ENCODE measurements at places on chromosomes 5 and 9.

- DNase-seq: no peak
Observed at GRCh38 chr9:19137282-19137681, 10.0 kb upstream of the PLIN2 start.

DNA sequence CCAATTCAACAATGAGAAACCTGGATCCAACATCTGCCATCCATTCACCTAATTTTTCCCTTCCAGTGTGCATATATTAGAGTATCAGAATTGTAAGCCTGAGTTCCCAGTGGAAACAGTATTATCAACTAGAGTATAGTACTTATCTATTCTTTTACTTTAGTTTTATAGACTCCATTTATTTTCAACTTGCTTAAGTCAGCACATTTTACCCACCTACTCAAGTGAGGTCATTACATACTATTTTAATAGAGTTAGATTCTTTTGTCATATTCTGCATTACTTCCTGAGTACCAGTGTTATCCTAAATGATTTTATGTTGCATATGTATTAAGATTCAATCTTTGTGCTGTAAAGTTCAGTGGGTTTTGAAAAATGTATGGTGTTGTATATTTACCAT lies 1393.3 kb downstream of the MAT2B start:
- DNase-seq: no peak

DNA sequence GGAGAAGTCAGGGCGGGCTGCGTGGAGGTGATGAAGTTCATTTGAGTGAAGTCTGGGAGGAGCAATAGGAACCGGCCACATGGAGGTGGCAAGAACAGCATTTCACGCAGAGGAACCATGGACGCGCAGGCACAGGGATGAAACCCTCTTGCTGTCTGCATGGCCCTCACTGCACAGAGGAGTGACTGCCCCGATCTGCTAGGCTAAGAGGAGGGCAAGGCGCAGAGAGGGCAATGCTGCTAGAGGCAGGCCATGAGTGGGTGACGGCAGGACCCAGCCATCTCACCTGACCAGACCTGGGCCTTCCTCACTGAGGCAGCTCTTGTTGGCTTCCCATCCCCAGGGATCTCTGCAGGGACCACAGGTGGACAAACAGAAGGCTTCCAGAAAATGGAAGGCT lies 90.3 kb downstream of the BARX1 start:
- DNase-seq: no peak

GRCh38 chr5:141476132-141476911 lies 556 bp downstream of the PCDHGC3 start:
- DNase-seq: peak; percentile 78

GRCh38 chr5:58918021-58918729 lies 335.3 kb downstream of the RAB3C start:
- no peak for DNase-seq

DNA sequence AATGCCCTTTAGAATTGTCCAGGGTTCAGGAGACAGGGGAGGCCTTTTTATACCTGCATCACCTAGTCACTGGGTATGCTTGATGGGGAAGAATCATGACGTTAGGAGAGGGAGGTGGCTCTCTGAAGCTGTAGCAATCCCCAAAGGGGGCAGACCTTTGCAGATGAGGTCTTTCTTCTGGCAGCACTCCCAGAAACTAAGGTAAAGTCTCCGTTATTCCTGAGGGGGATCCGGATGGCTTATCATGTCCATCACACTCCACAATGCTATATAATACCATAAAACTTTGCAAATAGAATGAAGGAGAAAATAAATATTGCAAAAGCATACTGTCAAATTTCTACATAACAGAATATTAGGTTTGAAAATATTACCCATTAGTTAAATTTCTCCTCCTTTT lies 21.5 kb upstream of the CAST start:
- DNase-seq: no peak

GRCh38 chr5:10946050-10946449 lies 185.0 kb upstream of the DAP start:
- DNase-seq: no peak

GRCh38 chr9:134886413-134886913 lies 5.9 kb downstream of the FCN2 start:
- DNase-seq: no peak
